Head of caudate nucleus (tissue), 42 donors: ENCODE measurements at places on chromosomes 1 and 21.

- peak; percentile 41 for DNase-seq
These were observed 100.7 kb downstream of the BARHL2 start for GRCh38 chr1:90616395-90616794.

DNA sequence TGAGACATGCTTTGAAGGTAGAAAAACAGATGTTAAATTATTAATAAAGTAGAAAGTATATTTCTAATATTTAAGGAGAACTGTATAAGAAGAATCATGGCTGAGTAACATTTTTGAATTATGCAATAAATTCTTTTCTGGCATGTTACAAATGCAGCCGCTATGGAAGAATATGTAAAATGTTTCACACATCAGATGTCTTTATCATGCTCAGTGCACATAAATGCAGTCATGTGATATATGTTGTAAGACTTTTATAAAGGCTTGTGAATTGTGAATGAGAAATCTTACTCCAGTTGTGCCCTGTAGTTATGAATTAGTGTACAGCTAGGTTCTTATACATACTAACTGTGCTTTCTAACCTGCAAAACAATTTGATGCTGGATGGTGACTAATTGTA is 53.5 kb downstream of the LRRC8B start:
- DNase-seq: no peak

- DNase-seq: no peak
These were observed 73.5 kb downstream of the RPS6KC1 start for GRCh38 chr1:213124590-213124989.

DNA sequence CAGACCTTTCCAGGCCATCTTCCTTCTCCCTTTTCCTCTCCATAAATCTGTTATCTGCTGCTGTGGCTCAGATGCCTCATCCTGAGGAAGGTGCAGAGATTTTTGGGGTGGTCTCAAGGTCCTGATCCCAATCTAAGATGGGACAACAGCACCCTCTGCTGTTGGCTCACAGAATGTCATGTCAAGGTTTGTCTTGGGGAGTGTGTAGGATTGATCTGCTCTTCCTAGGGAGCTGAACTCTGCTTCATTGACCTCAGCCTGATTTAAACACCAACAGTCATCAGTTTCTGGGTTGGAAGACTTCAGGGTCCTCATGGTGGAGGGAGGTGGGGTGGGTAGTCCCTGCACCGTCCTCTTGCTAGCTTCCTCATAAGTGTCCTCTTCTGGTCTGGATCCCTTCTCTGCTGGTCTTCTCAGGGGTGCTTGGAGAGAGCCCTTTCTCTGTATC is 62.8 kb upstream of the LAX1 start:
- peak; percentile 73 for DNase-seq

- DNase-seq: no peak
These were observed 85.5 kb upstream of the CACNA1E start for GRCh38 chr1:181397845-181398244.

- DNase-seq: no peak
These were observed 68.5 kb downstream of the STUM start for GRCh38 chr1:226617109-226617508.

- peak; percentile 30 for DNase-seq
These were observed 177.1 kb downstream of the GABPA start for GRCh38 chr21:25911730-25912401.

DNA sequence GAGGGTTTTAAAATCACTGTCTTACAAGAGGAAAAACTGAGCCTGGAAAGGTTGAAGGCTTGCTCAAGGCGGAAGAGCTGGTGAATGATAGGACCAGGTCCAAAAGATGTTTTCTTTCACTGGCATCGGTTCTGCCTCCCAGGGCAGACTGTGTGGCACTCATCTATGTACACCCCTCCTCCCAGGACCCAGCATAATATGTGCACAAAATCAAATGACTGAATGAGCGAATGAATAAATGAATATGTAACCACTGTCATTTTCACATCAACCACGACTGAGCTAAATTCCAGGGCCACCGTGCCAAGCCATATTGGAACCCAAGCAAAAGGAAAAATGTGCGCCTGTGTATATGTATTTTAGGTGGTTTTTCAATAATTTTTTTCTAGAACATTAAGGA is 99.3 kb upstream of the ZBTB40 start:
- no peak for DNase-seq
